ENCODE measurements at places on chromosomes 3 and 15.

- no peak for DNase-seq
Observed at GRCh38 chr3:66615643-66616301, 115.0 kb upstream of the LRIG1 start.

GRCh38 chr3:126850370-126851085, 132.4 kb upstream of the PLXNA1 start:
- DNase-seq: no peak

DNA sequence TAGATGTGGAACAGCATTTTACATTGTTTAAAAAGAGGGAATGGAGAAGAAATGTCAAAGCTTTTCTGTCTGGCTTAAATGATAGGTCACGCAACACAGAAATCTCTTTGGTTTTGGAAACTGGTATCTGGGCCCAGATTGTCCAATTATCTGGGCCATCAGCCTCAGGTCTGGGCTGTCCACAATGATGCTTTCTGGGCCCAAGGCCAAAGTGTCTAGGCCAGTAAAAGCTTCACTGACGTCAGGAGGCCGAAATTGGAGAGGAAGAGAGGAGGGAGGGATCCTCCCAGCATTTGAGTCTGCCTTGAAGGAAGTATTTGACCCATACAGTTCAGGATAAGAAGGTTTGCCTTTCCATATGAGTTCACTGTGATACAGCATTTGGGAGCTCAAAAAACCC, 60.7 kb upstream of the ALDH1A3 start:
- no peak for DNase-seq

GRCh38 chr3:12098400-12098799, 60.3 kb downstream of the TIMP4 start:
- no peak for DNase-seq

DNA sequence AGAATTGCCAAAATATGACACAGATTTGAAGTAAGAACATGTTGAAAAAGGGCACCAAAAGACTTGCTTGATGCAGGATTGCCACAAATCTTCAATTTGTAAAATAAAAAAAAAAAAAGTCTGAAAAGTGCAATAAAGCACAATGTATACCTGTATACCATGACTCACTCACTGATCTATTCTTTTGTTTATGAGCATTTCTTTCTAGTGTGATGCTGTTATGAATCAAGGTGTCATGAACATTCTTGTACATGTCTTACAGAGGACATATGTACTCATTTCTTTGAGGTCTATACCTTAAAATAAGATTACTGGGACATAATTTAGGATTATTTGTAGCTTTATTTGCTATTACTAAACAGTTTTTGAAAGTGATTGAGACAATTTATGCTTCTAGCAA, 464.9 kb upstream of the RBMS3 start:
- no peak for DNase-seq

DNA sequence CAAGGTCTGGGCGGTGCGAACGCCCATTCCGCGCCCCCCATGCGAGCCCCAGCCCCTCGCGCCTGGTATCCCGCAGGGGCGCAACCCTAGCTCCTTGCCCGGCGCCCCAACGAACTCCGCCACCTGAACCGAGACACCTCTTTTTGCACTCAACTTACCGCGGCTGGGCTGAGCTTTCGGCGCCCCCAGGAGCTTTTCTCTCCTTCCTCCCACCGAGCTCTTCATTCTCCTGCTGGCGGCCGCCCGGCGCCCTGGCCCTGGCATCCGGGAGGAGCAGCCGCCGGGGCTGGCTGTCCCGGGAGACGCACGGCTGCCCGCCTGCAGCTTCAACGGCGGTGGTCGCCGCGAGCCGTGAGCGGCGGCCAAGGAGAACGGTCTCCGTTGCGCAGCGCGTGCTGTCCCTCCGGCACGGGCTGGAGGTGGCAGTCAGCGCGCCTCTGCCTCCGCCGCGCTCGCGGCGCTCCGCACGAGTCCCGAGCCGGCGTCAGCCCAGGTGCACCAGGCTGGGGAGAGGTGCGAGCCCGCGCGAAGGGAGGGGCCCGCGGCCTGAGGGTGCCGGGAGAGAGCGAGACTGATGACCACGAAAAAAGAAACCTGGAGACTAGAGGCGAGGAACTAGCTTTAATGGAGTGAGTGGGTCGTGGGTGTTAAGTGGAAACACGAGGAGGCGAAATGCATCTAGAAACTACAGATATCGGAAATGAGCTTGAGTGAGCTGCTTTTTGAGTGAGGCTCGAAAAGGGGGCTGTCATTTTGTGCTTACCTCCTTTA, 621.5 kb upstream of the ZNF385D start:
- no peak for DNase-seq

- DNase-seq: peak; percentile 17
Observed at GRCh38 chr3:13544293-13544831, 4.6 kb upstream of the FBLN2 start.

GRCh38 chr3:156142702-156143101, 22.3 kb downstream of the KCNAB1 start:
- no peak for DNase-seq

DNA sequence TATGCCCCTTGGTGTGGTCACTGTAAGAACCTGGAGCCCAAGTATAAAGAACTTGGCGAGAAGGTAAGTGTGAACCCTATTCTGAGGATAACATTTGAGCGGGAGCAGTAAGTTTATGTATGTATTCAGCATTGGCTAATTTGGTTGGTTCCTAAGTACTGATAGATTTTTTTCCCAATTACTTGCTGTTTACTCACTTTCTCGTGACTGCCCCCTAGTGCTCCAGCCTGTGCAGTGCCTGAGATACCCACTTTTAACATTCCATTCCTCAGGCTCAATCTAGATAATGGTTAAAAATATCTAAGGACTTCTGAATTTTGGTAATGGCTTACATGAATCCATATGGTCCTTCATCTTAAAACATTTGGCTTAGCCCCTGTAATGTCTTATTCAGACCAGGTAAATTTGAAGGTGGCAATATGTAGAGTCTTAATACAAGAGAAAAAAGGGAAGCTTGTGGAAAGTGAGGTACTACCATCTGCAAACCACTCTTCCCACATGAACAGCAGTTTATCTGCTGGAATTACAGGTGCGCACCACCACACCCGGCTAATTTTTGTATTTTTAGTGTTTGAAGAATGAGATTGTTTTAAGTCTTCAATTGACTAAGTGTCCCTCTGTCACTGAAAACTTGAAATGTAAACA, 7.1 kb downstream of the ELL3 start:
- no peak for DNase-seq

DNA sequence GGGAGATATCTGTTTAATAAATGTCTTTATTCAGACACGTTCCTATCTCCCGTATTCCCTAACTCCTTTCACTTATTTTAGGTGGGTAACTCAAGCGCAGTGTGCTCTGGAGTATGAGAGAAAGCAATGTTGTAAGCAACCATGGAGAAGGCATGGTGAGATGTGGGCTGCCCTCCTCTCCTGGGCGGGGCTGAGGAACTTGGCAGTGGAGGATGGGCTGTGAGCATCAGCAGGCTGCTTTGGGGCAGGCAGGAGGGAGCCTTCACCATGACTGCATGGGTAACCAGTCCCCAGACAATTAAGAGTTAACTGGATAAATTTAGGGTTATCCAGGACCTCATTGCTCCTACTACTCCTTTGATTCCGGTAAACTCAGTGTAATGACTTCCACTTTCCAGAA, 126.1 kb downstream of the RORA start:
- DNase-seq: no peak

GRCh38 chr15:74809242-74809641, 3.4 kb upstream of the LMAN1L start:
- no peak for DNase-seq

DNA sequence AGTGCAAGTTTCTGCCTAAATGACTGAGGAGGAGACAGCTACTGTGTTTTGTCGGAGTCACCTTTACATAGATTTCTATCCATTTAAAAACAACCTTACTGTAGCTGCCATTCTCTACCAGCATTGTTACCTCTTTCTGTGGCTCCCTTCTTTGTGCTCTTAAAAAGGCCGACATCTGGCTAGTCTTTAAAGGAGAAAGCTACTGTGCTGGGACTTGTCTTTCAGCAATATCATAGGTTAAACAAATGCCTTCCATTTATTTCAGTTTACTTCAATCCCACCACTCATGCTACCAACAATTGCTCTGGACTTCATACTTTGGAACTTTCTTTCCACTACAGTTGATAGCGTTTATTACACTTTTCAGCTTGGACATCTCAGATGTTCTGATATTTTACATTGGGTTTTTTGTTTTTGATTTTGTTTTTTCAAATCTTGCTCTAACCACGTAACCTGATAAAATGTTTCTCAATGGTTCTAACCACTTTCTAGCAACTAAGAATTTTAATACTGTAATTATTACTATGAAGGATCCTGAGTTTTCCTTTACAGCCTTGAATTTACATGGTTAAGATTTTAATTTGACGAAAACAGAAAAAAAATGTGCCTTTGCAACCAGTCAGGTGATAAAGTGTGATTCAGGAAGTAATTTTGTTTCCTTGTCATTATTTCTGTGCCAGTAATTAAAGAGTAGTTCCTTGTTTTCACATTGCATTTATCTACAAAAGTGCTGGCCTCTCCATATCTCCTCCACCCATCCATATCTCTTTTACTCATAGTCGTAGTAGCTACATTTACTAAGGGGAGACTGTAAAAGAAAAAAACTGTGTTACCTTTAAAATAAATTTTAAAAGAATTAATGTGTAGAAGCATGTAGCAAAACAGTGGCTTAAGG, 1.3 kb upstream of the CBLB start:
- DNase-seq: no peak

- DNase-seq: no peak
Observed at GRCh38 chr15:92803852-92804609, 96.1 kb upstream of the CHD2 start.

DNA sequence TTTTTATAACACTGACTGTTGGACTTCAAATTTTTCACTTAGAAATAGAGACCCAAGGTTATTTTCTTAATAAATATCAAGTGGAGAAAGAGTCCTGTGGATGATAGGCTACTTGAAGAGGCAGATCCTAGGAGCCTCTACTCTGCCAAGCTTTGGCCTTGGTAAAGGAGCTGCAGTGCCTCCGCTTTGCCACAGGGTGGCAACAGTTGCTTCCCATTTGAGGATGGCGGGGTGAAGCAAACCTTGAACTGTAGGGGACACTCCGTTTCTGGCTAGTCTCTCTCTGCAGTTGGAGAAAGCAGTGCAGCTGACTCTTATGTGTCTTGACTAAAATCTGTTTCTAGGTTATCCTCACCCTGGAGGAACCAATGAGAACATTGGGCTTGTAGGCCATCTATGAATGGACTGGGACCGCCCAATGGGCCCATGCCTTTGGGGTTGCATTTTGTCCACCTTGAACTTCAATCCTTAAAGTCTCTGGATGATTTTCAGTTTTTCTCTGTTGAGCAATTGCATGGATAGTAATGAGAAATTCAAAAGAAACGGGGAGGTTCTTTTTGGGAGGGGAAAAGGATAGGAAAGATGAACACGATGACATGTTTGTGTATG, 9.8 kb downstream of the SCG5 start:
- peak; percentile 53 for DNase-seq

GRCh38 chr15:71359246-71359645, 244.0 kb downstream of the THSD4 start:
- no peak for DNase-seq

- DNase-seq: no peak
Observed at GRCh38 chr3:128577711-128578110, 72.9 kb downstream of the RPN1 start.

DNA sequence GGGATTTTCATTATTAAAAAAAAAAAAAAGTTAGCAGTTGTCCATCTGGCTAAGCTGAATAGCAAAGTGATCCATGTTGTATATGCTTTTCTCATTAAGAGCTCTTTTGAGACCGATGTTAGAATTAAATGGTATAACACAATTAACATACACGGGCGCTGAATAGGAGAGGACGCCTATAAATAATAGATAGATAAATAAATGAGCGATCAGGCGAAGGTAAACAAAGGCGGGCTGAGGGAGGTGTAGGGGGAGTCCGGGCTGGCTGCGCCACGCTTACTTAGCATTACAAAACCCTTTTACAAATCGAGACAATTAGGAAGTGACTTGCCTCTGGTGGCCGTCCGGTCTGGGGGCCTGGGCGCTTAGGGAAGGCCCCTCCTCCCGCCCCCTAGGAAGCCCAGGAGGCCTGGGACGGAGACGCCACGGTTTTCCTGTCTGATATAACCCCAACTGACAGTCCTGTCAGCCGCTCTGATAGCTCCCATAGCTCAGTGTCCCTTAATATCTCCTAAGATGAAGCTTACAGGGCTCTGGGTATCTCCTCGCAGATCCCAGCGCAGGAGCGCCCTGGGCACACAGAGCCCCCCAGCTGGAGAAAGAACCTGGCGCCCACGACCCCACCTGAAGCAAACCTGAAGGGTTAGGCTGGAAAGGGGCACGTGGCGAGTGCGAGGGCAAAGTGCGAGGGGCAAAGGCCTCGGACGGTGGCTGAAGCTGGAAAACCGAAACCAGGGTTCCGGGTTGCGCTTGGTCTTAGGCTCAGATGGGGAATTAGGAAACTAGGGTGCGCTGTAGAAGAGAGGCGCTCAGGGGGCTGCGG, 3.6 kb downstream of the SOX14 start:
- no peak for DNase-seq

- DNase-seq: no peak
Observed at GRCh38 chr3:8206971-8207617, 294.5 kb upstream of the LMCD1 start.

GRCh38 chr3:17686613-17687012, 55.8 kb downstream of the TBC1D5 start:
- DNase-seq: no peak

DNA sequence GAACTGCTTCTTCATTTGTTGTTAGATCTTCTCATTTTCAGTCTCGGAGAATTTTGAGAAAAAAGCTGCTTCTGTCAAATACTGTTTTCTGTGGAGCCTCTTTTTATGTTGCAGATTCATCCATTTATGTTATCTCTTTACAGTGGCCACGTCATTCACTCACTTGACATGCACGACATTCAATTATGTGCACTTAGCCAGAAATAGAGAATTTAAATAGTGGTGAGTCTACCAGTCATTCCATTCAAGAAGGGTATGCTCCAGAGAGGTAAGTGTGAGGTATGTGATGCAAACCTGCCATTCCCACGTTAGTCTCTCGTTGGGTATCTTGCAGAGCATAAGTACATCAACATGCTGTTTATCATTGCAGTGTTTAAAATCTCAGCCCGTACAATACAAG, 9.8 kb downstream of the ARPP19 start:
- DNase-seq: no peak

GRCh38 chr3:153897842-153898241, 223.3 kb upstream of the ARHGEF26 start:
- DNase-seq: no peak

- no peak for DNase-seq
Observed at GRCh38 chr3:138078901-138079344, 36.5 kb downstream of the DZIP1L start.

- DNase-seq: no peak
Observed at GRCh38 chr3:57691411-57692132, 1.3 kb downstream of the DENND6A start.

Data from T-helper 1 cell (primary cell).